Cerebellar nuclear complex (tissue), 1 donor: ENCODE measurements at places on chromosomes 1 and 21.

- DNase-seq, result no peak
Measured at GRCh38 chr1:87539147-87539546, 210.5 kb downstream of the LMO4 start.

- DNase-seq, result no peak
Measured at GRCh38 chr1:238370599-238370998, 479.9 kb upstream of the ZP4 start.

DNA sequence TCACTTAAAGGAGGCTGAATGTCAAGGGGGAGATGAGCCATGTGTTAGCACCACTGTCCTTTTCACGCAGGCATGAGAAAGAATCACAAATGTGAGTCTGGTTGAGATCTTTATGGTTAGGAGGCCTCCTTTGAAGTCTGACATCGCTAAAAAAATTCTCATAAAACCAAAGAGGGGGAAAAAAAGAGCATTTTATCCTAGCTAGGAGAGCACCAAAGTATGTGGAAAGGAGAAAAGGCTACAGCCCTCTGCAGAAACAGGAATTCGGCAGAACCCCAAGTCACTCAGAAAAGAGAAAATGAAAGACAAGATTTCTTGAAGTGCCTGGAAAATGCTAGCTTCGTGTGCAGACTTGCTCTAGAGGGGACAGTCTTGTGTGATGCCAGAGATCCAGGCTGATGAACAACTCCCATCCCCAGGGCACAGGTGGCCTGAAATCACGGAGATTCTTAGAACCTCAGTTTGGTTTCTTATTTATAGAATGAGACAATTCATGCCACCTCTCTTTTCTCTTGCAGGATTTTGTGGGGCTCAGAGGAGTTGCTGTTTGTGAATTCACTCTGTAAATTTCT is 61.5 kb downstream of the RUNX1 start:
- DNase-seq, result no peak

- no peak for DNase-seq
Measured at GRCh38 chr1:85911742-85912141, 203.5 kb upstream of the ZNHIT6 start.
